Immature natural killer cell (primary cell): ENCODE measurements at places on chromosomes 3 and 15. TPM values are rescaled to one million over a fixed set of nuclear protein-coding genes. Genes with fewer than 3 reads are reported as not detected.
A peak's percentile ranks its signal among the peaks of the same experiment; 100 is the strongest.

DNA sequence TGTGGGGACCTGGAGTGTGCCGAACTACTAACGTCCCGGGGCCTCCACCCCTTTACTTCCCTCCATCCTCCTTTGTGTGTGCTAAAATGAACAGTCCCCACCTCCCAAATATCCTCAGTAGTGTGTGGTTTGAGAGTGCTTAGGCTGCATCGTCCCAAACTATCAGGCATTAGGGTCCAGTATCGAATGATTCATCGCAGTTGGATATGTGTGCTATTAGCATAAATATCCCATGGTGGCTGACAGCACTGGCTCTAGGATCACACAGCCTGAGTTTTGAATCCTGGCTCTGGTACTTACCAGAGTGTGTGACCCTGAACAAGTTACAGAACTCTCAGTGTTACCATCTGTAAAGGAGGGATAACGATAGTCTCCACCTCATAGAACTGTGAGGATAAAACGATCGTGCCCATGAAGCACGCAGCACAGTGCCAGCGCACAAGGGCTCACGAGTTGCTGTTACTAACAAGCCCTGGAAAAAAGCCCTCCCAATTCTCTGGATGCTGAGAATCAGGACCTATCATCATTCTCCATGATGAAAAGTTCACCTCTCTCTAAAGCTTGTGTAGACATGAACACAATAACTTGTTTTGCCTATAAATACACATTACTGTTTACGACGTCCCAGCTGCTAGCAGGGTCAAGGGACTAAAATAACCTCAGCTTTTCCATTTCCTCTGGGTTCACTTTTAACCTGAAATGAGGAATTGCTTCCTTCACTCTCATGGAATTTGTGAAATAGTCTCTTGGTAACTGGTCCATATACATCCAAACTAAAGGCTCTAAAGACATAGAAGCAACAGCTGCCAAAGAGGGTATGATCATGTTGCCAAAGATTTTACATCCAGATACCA, 51.0 kb downstream of the VGLL4 start:
- no peak for DNase-seq
- H3K27ac ChIP-seq: no peak overlapping the region
- H3K27me3 ChIP-seq: no peaks in the 10 kb centered on the region
- H3K36me3 ChIP-seq: peaks cover 5% of the 10 kb centered on the region
- no peak overlapping the region for H3K4me3 ChIP-seq

Gene SAMMSON
- polyA plus RNA-seq: not detected

DNA sequence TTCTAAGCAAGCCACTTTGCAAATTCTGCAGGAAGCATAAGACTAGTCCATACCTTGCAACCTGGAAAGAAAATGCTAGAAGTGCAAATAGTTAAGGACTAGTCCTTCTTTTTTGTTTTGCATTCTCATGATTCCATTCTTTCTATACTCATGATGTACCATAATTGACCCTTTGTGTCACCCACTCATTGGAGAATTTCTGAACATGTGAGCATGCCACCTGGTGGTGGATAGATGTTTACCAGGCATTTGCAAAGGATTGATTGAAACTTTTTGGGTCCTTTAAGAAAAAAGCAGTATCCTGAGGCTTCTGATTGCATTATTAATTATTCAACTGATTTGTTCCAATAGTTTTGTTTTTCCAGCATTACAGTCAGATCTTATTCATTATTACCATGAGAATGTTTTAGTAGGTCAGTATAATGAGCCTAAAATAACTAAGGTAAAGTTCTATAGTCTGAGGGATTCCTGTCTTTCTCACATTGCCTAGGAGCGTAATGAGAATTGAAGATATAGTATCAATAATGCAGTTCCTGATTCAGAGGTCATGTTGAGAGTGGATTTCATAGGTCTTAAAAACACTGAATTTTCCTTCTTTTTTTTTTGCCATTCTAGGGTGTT, 20.2 kb upstream of the DIPK2A start:
- no peaks in the 10 kb centered on the region for H3K36me3 ChIP-seq
- H3K4me3 ChIP-seq: no peak overlapping the region
- no peak for DNase-seq
- peaks cover 19% of the 10 kb centered on the region for H3K27me3 ChIP-seq
- H3K4me1 ChIP-seq: peaks cover 10% of the 10 kb centered on the region

- H3K36me3 ChIP-seq: peaks cover 8% of the 10 kb centered on the region
- H3K4me1 ChIP-seq: peaks cover 50% of the 10 kb centered on the region
- no peak for DNase-seq
- H3K27me3 ChIP-seq: no peaks in the 10 kb centered on the region
- no peak overlapping the region for H3K27ac ChIP-seq
Observed at GRCh38 chr3:141743305-141743704, 5.2 kb downstream of the RNF7 start.

Gene PIERCE2
- not detected for polyA plus RNA-seq

DNA sequence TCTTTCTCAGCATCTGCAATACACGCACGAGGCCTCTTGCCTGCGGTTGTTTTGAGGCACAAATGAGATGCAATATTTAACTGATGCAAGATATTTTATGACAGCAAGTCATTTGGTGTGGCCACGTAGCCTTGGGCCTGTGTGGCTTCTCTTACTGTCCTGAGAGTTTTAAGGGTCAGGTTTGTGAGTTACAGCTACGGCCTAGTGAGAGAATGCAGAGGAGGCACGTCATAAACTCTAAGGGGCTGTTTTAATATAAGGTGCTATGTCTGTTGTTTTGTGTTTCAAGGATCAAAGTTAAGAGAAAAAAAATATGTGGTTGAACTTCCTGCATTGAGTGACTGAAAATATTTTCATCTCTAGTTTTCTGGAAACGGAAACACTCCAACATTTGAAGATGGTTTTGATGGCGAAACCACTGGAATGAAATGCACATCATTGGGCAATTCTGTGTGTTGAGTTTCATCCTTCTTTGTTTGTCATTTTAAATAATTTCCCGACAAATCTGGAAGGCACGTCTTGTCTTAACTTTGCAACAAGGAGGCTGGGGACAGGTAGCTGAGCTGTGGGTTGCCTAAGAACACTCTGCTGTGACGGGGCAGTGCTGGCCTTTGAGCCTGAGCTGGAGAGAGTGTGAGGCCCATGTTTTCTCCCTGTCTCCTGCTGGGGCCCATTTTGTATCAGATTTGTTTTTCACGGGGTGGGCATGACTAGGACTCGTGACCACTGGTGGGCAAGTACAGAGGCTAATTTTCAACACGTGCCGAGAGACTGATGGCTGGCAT, 5.1 kb downstream of the APBA2 start:
- H3K27ac ChIP-seq: peak overlapping the region; percentile 90
- peaks cover 2% of the 10 kb centered on the region for H3K27me3 ChIP-seq
- no peaks in the 10 kb centered on the region for H3K36me3 ChIP-seq

DNA sequence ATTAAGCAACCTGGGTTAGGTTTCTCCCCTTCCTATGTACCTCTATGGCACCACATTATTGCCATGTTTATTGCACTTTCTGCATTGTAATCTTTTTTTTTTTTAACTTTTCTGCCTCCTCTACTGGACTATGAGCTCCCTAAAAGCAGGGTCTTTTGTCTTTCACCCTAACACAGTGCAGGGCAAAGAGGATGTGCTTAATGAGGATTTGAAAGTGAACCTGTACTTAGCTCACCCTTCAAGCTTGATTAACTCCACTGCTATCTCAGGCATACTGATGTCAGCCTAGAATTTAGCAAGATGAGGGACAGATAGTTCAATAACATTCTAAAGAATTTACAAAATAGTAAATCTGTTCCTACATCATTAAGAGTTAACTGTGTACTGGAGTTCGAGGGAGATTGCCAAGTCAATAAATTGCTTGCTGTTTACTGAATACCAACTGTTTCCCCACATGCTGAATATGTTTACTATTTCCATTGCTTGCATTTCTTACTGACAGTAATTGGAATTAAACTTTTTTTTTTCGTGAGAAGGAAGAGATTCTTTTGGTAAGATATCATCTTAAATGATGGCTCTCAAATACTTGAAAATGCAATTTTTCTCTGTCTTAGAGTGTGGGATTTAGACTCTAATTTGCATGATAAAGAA, 15.7 kb upstream of the PPARG start:
- H3K4me3 ChIP-seq: no peak overlapping the region
- H3K4me1 ChIP-seq: no peaks in the 10 kb centered on the region
- no peak overlapping the region for H3K27ac ChIP-seq
- no peak for DNase-seq
- no peaks in the 10 kb centered on the region for H3K36me3 ChIP-seq
- H3K27me3 ChIP-seq: peaks cover 5% of the 10 kb centered on the region

GRCh38 chr3:63514678-63515077, 137.8 kb upstream of the SNTN start:
- no peak for DNase-seq
- H3K36me3 ChIP-seq: no peaks in the 10 kb centered on the region
- H3K27ac ChIP-seq: no peak overlapping the region
- no peaks in the 10 kb centered on the region for H3K4me1 ChIP-seq

Gene ISL2
- polyA plus RNA-seq: not detected

Gene NRROS
- polyA plus RNA-seq: 14.1 TPM

DNA sequence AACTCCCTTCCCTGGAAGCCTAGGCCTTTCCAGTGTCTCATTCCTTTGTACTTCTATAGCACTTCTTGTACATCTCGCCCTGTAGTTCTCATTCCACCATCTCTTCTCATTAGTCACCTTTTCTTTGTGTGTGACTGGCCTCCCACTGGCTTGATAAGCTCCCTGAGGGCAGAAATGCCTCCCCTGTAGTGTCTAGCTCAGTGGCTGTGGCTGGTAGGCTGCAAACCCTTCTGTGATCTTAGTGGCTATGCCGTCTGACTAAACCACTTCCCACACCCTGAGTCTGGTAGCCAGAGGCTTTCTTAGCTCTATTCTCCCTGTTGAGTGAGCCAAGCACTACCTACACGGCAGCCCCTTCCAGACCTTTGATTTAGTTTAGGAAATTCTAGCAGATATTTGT, 24.4 kb upstream of the TNFAIP8L3 start:
- no peaks in the 10 kb centered on the region for H3K36me3 ChIP-seq
- no peaks in the 10 kb centered on the region for H3K4me1 ChIP-seq
- peaks cover 8% of the 10 kb centered on the region for H3K27me3 ChIP-seq
- no peak overlapping the region for H3K27ac ChIP-seq

GRCh38 chr3:56970461-56970879, 90.0 kb upstream of the SPATA12 start:
- DNase-seq: no peak
- no peaks in the 10 kb centered on the region for H3K4me1 ChIP-seq
- H3K27ac ChIP-seq: no peak overlapping the region
- H3K4me3 ChIP-seq: no peak overlapping the region

- peaks cover 2% of the 10 kb centered on the region for H3K27me3 ChIP-seq
- no peak overlapping the region for H3K4me3 ChIP-seq
- H3K36me3 ChIP-seq: no peaks in the 10 kb centered on the region
- no peaks in the 10 kb centered on the region for H3K4me1 ChIP-seq
- DNase-seq: no peak
Observed at GRCh38 chr3:140359233-140359995, 318.4 kb upstream of the TRIM42 start.

DNA sequence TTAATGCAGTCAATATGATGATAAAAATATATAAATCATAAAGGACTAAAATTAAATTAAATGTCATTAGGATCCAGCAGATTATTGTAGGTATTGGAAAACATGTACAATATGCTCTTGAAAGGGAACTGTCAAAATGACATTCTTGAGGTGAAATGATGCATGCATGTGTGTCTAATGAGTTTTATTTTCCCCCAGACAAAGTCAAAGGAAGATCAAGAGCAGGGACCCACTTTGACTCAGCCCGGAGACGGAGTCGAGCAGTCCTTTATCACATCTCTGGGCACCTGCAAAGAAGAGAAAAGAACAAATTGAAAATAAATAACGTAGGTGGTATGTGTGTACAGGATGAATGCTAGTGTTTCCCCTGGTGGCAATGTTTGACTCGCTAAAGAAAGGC, 194.1 kb downstream of the KCNH8 start:
- H3K27ac ChIP-seq: no peak overlapping the region
- H3K36me3 ChIP-seq: no peaks in the 10 kb centered on the region
- no peak overlapping the region for H3K4me3 ChIP-seq

Gene CAPN3
- polyA plus RNA-seq: 1.9 TPM

GRCh38 chr15:77567202-77567601, 65.5 kb downstream of the LINGO1 start:
- H3K4me3 ChIP-seq: no peak overlapping the region
- no peak for DNase-seq
- H3K4me1 ChIP-seq: peaks cover 2% of the 10 kb centered on the region
- H3K27ac ChIP-seq: no peak overlapping the region

- H3K4me3 ChIP-seq: no peak overlapping the region
- H3K27ac ChIP-seq: no peak overlapping the region
- H3K4me1 ChIP-seq: peaks cover 16% of the 10 kb centered on the region
- H3K36me3 ChIP-seq: peaks cover 15% of the 10 kb centered on the region
- H3K27me3 ChIP-seq: peaks cover 7% of the 10 kb centered on the region
Observed at GRCh38 chr3:128253150-128253549, 99.9 kb downstream of the EEFSEC start.

GRCh38 chr3:152466784-152467183, 198.1 kb downstream of the MBNL1 start:
- peak; percentile 21 for DNase-seq
- no peak overlapping the region for H3K27ac ChIP-seq
- H3K4me1 ChIP-seq: peaks cover 28% of the 10 kb centered on the region
- peaks cover 12% of the 10 kb centered on the region for H3K36me3 ChIP-seq

GRCh38 chr3:60579734-60580133, 671.5 kb downstream of the FHIT start:
- H3K27ac ChIP-seq: no peak overlapping the region
- H3K27me3 ChIP-seq: no peaks in the 10 kb centered on the region

Gene ANKDD1A
- 3.1 TPM for polyA plus RNA-seq

DNA sequence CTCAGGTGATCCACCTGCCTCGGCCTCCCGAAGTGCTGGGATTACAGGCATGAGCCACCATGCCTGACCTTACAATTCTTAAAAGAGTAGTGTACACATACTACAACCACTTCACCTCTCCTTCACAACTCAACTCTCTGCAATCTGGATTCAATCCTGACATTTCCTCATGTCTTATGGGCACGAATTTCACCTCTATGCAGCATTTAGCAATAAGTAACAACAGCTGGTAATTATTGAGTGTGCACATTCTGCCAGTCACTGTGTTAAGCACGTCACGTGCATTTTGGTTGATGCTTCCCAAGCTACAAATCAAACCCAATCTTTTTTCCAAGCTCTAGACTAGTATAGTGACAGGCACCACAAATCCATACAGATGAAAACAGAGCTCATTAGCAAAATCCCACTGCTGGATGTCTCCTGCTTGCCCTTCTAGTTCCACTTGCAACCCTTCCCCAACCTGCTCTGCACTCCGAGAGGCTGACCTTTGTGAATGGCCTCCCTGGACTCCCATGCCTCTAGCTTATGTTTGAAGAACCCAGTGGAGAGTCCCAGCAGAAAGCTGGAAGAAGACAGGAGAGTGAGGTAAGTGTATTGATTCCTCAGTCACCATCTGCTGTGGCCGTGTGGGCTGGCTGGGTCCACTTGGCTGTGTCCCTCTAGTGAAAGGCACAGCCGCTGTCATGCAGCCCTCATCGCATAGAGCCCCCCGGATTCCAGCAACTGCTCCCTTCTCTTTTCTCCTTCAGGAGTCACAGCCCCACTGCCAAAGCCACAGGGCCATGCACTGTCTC, 176.5 kb downstream of the MEX3B start:
- H3K4me1 ChIP-seq: no peaks in the 10 kb centered on the region
- H3K27me3 ChIP-seq: peaks cover 6% of the 10 kb centered on the region
- no peak for DNase-seq
- no peak overlapping the region for H3K27ac ChIP-seq

Gene TNFAIP8L3
- polyA plus RNA-seq: not detected
